ENCODE measurements at places on chromosomes 13 and 19. TPM values are rescaled to one million over a fixed set of nuclear protein-coding genes. Genes with fewer than 3 reads are reported as not detected.
A peak's percentile ranks its signal among the peaks of the same experiment; 100 is the strongest.

The POP4 gene
- 51.3 TPM for total RNA-seq

The PSG7 gene
- total RNA-seq, result not detected

The ICAM5 gene
- 2.3 TPM for total RNA-seq

DNA sequence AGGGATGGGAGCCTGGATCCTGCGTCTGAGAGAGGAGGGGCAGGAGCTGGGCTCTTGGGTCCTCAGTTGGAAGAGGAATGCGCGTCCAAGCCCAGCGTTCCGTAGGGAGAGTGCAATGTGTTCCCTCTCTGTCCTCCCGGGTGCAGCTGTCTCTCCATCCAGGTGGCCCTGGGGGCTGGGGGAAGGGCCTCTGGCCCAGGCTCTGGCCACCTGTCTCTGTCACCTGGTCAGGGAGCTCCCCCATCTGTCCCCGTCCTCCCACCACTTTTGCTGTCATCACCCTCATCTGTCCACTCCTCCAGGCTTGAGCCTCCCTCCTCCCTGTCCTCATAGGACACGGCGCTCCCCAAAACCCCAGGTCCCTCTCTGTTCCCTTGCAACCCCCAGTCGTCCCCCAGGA lies 3.7 kb upstream of the SBK2 start:
- peaks cover 11% of the 10 kb centered on the region for H3K27me3 ChIP-seq
- no peaks in the 10 kb centered on the region for H3K4me1 ChIP-seq
- no peak overlapping the region for H3K4me3 ChIP-seq
- no peaks in the 10 kb centered on the region for H3K36me3 ChIP-seq

The FCGBP gene
- 10.0 TPM for total RNA-seq

The PALM3 gene
- total RNA-seq, result 8.1 TPM

The CACNA1A gene
- 23.2 TPM for total RNA-seq

The COX6B1 gene
- total RNA-seq, result 408 TPM

DNA sequence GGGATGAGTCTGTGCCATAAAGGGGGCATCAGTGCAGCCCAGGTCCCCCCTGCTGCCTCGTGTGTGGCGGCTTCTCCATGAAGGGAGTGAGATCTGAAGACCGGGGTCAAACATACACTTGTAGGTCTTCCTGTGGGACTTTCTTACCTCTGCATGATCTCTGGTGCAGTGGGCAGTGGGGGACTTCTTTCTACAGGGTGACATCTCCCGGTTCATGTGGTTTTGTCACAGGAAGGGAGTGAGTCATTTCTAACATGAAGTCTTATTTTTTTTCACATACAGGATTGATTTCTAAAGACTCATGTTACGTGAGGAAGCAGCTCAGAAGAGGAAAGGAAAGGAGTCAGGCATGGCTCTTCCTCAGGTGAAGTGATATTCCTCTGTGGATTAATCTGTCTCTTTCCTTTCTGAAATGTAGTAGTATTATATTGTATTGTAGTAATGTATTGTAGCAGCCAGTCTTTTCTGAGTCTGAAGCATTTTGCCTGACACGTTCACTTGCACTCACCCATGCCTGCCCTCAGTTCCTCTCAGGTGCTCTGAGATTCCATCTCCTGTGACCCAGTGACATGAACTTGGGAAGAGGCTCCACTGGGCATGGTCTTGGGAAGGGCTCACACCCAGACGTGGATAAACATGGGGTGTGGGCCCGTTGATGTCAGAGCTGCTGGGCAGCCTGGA lies 15.7 kb downstream of the ZNF808 start:
- peaks cover 40% of the 10 kb centered on the region for H3K36me3 ChIP-seq
- H3K27me3 ChIP-seq, result no peaks in the 10 kb centered on the region
- no peak for DNase-seq
- H3K27ac ChIP-seq, result no peak overlapping the region

DNA sequence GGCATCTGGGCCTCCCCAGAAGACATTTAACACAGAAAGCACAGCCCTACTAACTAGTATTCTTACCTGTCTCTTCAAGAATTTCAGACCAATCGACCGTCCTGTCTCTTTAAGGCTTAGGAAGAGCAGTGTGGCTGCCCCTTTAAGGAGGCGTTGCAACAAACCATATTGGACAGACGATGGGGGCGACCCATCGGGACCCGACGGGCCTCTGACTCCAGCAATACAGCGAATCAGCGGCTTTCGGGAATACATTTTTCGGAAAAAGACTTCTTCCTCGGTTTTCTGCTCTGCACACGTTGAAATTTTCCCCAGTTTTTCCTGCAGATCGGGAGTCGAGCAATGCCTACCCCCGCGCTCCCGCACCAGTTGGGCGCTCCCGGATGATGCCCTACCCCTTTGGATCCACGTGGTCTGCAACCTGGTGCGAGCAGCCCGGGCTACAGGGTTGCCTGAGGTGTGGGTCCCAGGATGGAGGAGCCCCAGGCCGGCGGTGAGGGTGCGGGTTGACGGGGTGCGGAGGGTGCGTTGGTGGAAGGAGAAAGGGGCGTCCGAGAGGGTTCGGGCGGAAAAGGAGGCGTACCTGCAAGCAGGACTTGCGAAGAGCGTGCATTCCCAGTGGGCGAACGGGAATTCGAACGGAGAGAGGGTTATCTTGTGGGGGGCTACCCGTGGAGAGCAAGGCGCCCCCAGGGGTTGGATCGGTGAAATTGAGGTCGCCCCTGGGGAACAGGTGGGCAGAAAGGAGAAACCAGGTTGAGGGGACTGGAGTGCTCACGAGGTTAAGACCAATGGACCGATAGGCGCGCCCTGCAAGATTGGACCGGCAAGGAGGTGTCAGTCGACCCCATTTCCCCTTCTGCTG lies at the start of gene POLR1G:
TSS of gene POLR1G (plus strand) at position 419 of the 865 bp plus-strand sequence. CDS start at position 472, 53 bp downstream.
- H3K27ac ChIP-seq, result peak within 1 kb of the TSS; percentile 98
- no peak for DNase-seq
- peaks cover 40% of the 10 kb centered on the region for H3K27me3 ChIP-seq
- H3K4me3 ChIP-seq, result peak within 1 kb of the TSS; percentile 96
- peaks cover 3% of the 10 kb centered on the region for H3K36me3 ChIP-seq

DNA sequence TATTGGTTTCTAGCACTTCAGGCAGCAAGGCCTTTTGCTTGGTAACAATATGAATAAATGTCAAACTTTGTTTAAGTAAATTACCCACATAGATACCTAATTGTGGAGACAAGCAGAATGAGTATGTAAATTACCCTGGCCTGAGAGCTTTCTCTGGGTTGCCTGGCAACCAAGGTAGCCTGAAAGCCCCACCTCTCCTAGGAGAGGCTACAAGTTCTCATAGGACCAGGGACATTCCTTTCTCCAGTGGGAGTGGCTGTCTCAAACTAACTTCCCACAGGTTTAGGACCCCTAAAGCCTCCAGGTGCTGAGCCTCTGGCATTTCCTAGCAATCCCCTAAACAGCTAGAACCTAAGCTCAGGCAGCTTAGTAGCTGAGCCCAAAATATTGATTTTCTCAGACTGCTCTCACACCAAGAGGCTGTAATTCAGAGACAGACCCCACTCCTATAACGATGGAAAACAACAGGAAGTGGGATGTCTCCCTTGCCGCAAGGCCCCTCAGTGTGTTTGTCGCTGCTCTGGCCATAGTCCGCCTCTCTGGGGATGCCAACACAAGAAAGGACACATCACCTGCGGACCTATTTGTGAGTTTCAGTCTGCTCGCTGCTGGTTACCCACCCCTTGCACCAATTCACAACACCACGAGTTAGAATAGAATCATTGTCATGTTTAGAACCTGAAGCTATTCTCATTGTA lies 207.3 kb downstream of the DLEU7 start:
- DNase-seq, result no peak
- no peaks in the 10 kb centered on the region for H3K27me3 ChIP-seq
- no peak overlapping the region for H3K27ac ChIP-seq
